ENCODE measurements at places on chromosomes 2 and 18.

GRCh38 chr2:235762832-235763598 is 269.2 kb downstream of the AGAP1 start:
- peak; percentile 13 for DNase-seq

DNA sequence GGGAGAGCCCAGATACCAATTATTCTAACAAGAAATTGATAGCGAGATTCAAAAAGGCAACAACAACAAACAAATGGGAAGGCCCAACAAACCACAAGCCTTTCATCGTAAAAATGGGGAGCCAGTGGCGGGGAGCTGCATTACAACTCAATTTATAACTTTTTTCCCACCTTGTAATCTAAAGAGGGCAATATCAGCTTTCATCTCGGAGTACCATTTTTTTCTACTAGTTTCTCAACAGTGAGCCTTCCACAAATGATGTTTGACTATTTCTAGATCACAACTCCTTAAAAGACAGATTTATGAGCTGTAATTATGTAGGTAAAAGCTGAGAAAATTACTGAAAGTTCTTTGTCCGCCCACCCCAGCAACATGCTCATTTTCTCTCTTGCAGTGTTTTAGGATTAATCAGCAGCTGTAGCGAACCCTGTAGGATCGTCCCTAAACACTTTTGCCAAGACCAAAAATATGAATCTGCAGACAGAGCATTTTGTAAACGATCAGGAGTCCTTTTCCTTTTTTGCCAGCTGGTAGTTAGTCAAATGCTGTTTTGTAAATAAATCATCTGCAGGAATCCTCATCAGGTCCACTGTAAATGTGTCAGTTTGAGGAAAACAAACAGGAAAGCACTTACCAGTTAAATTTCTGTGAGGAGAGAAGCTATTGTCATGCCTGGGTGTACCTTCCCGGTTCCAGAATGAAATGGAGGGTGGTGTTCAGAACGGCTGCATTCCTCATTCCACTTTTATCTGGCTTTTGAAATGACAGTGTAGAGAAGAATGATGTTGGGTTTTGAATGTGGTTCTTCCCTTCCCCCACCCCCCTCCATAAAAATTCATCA is 53.2 kb downstream of the EEF1B2 start:
- no peak for DNase-seq

DNA sequence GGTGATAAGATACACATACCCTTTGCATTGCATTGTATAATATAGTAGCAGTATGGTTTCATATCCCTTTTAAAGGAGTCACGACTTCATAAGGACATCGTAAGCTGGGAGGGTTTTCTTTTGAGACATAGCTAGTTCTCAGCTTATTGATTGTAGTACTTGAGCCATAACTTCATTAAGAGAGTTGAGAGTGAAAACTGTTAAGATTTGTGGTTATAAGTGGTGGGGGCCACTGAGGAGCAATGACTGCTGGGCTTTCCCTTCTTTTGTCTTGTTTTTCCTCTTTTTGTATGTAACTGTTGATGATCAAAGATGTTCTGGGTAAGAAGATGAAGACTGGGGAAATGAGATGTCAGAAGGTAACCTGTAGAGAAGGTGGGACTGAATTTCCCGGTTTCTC is 11.0 kb downstream of the EIF5B start:
- no peak for DNase-seq

DNA sequence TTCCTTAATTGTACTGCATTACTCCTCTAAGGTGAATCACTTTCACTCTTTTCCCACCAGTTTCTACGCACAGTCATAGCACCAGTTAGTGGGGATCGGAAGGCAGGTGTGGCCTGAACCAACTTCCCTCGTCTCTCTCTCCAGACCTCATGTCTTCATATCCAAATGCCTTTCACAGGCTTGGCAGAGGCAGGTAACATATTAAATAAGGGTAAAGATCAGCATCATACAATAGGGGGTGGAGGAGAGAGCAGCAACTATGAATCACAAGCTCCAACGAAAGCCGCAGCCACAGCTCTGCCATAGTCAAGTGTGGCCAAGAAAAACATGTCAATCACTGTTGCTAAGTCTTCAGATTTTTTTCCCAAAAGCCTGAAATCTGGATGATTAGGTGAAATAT is 40.3 kb downstream of the AP1S3 start:
- no peak for DNase-seq

GRCh38 chr2:33706410-33706809 is 107.3 kb upstream of the FAM98A start:
- no peak for DNase-seq
